ENCODE measurements at places on chromosomes 7 and 10.

DNA sequence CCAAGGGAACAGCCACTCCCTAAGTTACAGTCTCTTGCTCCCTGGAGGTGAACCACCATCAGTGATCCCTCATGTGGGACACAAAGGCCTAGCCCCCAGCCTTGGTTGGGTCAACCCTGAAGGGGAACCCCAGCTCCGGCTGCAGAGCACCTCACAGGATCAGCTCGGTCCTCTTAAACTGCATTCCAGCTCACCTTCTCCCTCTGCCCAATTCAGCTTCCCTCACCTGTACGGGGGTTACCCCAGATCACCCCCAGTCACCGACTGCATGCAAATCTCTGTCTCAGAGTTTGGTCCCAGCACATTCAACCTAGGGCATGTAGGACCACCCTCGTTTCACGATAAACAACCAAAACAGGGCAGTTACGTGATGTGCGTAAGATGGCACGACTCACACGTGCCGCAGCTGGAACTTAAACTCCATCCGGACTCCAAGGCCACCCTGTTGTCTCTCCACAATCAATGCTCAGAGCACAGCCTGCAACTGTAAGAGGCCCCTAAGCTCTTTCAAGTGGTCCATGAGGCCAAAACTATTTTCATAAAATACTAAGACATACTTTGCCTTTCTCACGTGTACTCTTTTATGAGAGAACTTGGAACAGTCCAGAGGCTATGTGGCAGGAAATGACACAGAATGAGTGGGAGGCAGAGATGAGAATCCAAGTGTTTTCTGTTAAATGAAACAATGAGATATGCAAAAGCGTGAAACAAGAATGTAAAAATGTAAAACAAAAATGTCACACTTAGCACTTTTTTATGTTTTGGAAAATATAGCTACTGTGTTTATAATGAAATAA, 285.2 kb downstream of the PTPRN2 start:
- no peak for DNase-seq

DNA sequence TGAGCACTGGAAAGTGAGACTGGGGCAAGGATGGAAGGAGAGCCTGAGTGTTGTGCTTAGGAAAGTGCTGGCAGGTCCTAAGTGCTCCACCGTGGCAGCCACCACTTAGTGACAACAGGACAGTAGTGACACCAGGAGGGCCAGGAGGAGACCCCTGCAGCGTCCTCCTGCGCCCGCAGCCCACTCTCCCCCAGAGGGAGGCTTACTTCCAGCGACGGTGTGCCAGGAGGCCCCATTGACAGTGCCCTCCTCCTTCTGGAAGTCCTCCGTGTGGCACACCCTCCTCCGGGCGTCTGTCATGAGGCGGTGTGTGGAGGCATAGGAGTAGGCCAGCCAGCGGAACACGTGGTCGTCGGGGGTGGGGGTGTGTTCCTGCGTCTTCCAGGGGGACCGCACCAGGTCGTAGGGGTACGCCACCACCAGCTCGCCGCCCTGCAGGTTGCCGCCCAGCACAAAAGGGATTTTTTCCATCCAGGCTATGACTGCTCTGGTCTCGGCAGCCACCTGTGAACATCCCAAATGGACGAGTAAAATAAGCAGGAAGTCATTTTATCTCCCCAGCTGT, 95.6 kb downstream of the GPR26 start:
- no peak for DNase-seq

GRCh38 chr10:101487399-101487798, 100.7 kb downstream of the POLL start:
- no peak for DNase-seq

DNA sequence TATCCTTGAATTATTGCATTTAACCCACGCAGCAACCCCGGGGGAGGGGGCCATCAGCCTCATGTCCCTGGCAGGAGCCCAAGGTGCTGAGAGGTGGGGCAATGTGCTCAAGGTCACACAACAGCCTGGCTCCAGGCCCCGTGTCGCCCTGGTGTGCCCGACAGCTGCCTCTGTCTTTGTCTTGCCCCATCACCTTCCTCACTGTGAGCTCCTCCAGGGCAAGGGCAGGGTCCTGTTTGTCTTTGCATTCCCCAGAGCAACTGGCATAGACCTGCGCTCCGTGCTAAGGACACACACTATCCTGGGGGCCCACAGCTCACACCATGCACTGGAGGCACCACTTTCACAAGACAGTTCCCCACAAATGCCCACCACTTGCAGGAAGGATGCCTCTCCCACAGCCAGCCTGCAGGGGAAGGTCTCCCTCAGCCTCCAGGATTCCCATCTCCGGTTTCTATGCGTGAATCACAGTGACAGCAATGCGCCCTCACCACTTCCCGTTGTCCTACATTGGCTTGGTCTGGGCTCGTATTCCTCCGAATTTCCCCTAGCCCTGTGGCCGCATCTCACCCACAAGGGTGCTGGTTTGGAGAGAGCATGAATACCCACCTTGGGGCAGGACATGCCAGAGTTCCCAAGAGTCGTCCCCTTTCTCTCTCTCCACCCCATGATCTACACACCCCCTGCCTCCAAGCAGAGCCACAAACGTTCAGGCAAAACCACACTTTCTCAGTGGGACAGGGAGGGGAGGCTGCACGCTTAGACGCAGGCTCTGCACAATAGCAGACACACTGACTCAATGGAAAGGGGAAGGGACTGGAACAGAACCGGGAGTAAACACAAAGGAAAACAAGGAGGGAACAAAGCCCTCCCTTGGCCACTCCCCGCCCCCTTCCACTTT, 10.3 kb downstream of the ITPRIP start:
- DNase-seq: peak; percentile 94

DNA sequence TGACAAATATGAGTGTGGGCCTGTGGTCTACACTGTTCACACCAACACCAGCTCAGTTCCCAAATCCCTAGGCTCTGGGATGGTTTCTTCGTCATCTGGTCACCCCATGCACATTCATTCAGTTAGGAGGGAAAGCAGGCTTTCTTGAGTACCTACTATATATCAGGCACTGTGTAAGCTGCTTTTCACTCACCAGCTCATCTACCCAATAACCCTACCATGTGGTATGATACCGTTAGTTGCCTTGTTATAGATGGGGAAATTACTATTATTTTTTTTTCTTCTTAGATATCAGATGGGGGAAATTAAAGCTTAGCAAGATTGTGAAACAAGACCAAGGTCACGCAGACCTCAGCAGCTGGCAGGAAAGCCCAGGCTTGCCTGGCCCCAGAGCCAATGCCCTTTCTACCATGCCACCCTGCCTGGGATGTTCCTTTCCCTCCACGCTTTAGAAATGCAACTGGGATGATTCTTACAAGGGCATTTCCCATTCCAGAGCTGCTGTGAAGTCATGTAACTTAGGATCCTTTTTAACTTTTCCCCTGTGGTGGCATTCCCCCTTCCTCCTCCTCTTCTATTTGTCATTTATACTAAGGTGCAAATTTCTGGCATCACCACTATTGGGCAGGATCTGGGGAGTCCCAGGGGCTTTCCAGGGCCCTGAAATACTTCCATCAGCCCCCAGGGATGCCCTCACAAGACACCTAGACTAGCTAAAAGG, 93.1 kb upstream of the EFCAB10 start:
- no peak for DNase-seq

GRCh38 chr10:92042541-92042940, 119.0 kb downstream of the BTAF1 start:
- DNase-seq: no peak

- no peak for DNase-seq
These were observed 207.6 kb upstream of the KLF6 start for GRCh38 chr10:3992382-3993178.

- DNase-seq: no peak
These were observed 53.7 kb downstream of the GOLGA7B start for GRCh38 chr10:97903128-97904017.

- DNase-seq: no peak
These were observed 10.7 kb upstream of the PCBD1 start for GRCh38 chr10:70899096-70899495.

- no peak for DNase-seq
These were observed 743 bp upstream of the PITRM1 start for GRCh38 chr10:3173171-3173878.

GRCh38 chr7:77438131-77438530, 22.0 kb upstream of the GSAP start:
- no peak for DNase-seq

DNA sequence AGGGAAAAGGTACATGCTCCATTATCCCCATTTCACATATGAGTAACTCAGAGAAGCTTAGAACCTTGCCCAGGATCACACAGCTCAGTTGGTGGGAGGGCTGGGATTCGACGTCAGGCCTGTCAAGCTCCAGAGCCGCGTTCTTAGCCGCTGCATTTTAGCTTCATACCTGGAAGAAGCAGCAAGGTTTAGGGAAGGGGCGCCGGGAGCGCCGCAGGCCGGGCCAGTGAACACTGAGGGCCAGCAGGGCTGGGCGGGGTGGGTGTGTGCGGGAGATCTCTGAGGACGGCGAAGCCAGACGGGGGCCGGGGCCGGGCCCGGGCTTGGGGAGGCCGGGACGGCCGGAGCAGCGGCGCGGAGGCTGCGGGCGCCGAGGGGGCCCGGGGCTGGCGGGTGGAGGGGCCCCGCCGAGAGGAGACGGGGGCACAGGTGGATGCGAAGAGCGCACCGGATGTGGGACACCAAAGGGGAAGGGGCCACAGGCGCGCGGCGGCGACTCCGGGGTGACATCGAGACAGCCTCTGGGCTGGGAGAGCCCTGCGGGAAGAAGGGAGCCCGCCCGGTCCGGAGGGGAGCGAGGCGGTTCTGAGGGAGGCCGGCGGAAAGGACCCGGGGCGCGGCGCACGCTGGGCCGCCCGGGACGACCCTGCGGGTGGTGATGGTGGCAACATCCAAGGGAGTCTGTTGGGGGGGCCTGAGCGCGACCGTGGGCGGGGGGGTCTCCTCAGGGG, 498 bp downstream of the NDST2 start:
- DNase-seq: peak; percentile 44

DNA sequence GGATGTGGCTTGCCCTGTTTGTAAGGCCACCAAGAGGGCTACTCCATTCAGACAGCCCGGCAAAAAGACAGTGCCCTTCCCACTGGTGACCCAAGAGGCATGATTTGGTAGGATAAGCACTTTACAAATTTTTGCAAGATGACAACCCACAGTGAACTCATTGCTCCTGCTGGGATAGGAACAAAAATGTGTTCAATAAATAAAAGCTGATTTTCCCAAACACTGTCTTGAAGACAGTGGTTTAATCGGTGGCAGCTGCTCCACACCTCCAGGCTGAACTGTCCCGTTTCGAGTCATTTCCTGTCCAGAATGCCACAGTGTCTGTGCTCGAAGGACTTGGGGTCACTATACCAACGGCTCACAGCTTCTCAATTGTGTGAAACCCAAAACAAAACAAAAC, 45.1 kb upstream of the NPTX2 start:
- DNase-seq: no peak

GRCh38 chr10:111999205-111999914, 184.2 kb downstream of the GPAM start:
- DNase-seq: no peak

DNA sequence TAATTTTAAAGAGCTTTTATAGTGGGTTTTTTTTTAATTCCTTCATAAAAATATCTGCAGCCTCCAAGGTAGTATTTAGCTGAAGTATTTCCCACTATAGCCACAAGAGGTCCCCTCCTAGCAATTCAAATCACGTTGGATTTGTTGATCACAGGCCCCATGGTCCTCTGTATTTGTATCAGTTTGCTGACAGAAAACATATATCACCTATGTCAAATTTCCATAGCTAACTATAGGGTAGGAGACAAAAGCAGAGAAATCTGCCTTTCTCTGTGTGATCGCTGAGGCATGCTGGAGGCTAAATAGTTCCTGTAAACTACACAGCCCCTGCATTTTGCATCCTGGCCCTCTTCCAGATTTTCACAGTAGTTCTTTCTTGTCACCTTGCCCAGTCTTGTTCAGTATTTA, 1.7 kb upstream of the CTNNA3 start:
- DNase-seq: peak; percentile 65

DNA sequence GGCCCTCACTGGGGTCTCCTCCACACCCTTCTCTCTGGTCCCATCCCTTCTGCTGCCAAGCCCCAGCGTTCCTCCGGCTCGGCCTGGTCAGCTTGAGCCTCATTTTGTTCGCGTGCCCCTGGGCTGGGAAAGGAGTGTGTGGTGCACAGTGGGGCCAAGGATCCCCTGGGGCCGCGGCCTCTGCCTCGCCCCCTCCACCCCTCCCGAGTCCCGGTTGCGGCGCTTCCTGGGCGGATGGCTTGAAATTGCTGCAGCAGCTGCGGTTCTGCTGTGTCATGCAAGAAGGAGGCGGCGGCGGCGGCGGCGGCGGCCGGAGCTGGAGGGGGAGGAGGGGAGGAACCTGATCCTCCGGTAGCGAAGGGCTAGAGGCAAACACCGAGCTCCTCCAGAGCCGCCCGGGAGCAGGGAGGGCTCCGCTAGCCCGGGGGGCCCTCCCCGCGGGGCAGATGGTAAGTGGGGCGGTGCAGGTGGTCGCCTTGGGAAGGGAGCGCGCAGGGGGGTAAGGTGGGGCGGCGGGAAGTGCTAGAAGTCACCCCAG, 217.8 kb upstream of the MKLN1 start:
- DNase-seq: peak; percentile 90

DNA sequence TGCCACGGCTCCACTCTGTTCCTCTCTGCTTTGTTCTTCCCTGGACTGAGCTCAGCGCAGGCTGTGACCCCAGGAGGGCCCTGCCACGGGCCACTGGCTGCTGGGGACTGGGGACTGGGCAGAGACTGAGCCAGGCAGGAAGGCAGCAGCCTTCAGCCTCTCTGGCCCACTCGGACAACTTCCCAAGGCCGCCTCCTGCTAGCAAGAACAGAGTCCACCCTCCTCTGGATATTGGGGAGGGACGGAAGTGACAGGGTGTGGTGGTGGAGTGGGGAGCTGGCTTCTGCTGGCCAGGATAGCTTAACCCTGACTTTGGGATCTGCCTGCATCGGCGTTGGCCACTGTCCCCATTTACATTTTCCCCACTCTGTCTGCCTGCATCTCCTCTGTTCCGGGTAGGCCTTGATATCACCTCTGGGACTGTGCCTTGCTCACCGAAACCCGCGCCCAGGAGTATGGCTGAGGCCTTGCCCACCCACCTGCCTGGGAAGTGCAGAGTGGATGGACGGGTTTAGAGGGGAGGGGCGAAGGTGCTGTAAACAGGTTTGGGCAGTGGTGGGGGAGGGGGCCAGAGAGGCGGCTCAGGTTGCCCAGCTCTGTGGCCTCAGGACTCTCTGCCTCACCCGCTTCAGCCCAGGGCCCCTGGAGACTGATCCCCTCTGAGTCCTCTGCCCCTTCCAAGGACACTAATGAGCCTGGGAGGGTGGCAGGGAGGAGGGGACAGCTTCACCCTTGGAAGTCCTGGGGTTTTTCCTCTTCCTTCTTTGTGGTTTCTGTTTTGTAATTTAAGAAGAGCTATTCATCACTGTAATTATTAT, 1.2 kb downstream of the CLDN4 start:
- no peak for DNase-seq

DNA sequence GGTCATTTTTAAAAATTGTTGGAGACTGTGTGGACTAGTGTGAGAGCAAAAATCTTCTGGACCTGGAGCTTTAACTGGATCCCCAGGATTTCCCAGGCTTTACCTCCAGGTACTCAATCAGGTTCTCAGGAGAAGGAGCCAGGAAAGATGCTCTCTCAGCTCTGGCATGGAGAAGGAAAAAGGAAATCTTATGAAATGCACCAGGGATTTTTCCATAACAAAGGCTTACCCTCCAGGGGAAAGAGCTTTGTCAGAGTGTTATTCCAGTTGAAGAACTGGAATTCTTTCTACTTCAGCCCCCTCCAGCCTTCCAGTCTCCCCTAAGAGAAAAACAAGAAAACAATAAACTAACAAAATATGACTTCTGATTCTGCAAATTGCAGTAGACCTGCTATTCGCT, 436.7 kb upstream of the ANKRD30A start:
- no peak for DNase-seq

- DNase-seq: no peak
These were observed 76.7 kb upstream of the SAMD8 start for GRCh38 chr10:75034714-75035258.
